ENCODE measurements at places on chromosomes 6 and 20. TPM values are rescaled to one million over a fixed set of nuclear protein-coding genes. Genes with fewer than 3 reads are reported as not detected.

GRCh38 chr6:39389484-39389767 lies 66.9 kb upstream of the KCNK16 start:
- H3K27ac ChIP-seq = no peak overlapping the region
- DNase-seq = no peak
- H3K27me3 ChIP-seq = no peaks in the 10 kb centered on the region
- no peak overlapping the region for H3K4me3 ChIP-seq
- no peaks in the 10 kb centered on the region for H3K36me3 ChIP-seq

DNA sequence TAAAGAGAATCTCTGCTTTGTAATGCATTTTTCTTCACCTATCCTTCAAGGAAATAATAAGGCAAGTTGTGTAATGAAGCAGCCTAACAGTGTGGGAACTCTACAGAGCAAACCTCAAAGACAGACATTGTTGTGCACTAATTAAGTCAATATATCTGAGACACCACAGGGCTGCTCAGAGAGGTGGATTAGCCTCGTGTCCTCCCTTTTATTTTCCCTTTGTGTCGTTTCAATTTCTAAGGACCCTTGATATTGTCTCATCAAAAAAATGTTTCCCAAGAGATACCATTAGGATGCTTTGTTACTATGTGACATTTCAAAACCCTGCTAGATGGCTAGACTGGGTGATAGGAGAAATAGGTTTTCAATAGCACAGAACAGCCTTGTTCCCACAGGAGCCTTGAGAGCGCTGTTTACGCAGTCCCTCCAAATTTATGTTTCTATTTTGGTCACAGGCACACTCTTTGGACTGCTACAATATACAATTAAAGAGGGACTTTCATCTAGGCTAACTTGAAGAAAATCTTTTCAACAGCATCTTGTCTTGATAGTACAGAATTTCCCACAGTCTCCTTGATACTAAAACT lies 23.1 kb downstream of the UBE3D start:
- no peaks in the 10 kb centered on the region for H3K27me3 ChIP-seq
- no peak overlapping the region for H3K27ac ChIP-seq
- no peaks in the 10 kb centered on the region for H3K4me1 ChIP-seq
- H3K36me3 ChIP-seq = no peaks in the 10 kb centered on the region

- H3K27me3 ChIP-seq = no peaks in the 10 kb centered on the region
- no peak overlapping the region for H3K27ac ChIP-seq
- no peak overlapping the region for H3K4me3 ChIP-seq
- no peak for DNase-seq
Observed at GRCh38 chr6:101582792-101583191, 189.3 kb downstream of the GRIK2 start.

- no peaks in the 10 kb centered on the region for H3K27me3 ChIP-seq
- no peak overlapping the region for H3K27ac ChIP-seq
- H3K4me3 ChIP-seq = no peak overlapping the region
- no peaks in the 10 kb centered on the region for H3K4me1 ChIP-seq
- DNase-seq = no peak
Observed at GRCh38 chr20:24782801-24783630, 166.1 kb upstream of the CST7 start.

- H3K27ac ChIP-seq = no peak overlapping the region
- no peaks in the 10 kb centered on the region for H3K27me3 ChIP-seq
- H3K4me1 ChIP-seq = no peaks in the 10 kb centered on the region
- no peaks in the 10 kb centered on the region for H3K36me3 ChIP-seq
Observed at GRCh38 chr20:53941680-53942471, 128.5 kb downstream of the BCAS1 start.

GRCh38 chr20:12698817-12699216 lies 310.0 kb upstream of the SPTLC3 start:
- H3K4me1 ChIP-seq = no peaks in the 10 kb centered on the region
- no peak overlapping the region for H3K27ac ChIP-seq

DNA sequence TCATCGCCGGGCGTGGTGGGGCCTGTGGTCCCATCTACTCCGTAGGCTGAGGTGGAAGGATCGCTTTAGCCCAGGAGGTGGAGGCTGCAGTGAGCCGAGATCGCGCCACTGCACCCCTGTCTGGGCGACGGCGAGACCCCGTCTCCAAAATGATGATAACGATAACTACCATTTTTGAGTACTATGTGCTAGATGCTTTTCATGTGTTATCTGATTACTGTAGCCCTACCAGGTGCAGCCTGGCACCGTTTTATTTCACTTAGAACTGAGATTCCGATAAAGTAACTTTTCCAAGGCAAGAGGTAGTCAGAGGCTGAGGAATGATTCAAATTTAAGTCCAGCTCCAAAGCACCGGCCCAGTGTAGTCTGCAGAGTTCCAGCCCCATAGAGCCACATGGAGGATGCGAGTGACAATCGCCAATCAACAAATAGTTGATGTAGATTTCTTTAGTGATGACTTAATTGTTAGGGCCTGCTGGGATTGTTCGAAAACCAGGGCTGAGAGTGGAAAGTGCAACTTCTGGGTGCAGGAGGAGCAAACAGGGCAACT lies 727 bp downstream of the ERMARD start:
- H3K36me3 ChIP-seq = no peaks in the 10 kb centered on the region
- DNase-seq = no peak
- H3K4me1 ChIP-seq = peaks cover 17% of the 10 kb centered on the region
- H3K27ac ChIP-seq = peak overlapping the region; percentile 92

- no peaks in the 10 kb centered on the region for H3K36me3 ChIP-seq
- H3K27me3 ChIP-seq = no peaks in the 10 kb centered on the region
- H3K4me3 ChIP-seq = no peak overlapping the region
- DNase-seq = no peak
- no peak overlapping the region for H3K27ac ChIP-seq
- H3K4me1 ChIP-seq = no peaks in the 10 kb centered on the region
Observed at GRCh38 chr6:134797400-134798113, 152.3 kb downstream of the ALDH8A1 start.

GRCh38 chr6:62999796-63000195 lies 211.5 kb upstream of the FKBP1C start:
- H3K4me3 ChIP-seq = no peak overlapping the region
- no peak overlapping the region for H3K27ac ChIP-seq
- H3K27me3 ChIP-seq = no peaks in the 10 kb centered on the region
- DNase-seq = no peak
- no peaks in the 10 kb centered on the region for H3K36me3 ChIP-seq

Gene ANGPT4
- polyA plus RNA-seq = not detected

Gene KIF3B
- polyA plus RNA-seq = 2.7 TPM

Gene ABRACL
- 183 TPM for polyA plus RNA-seq

Gene TTLL9
- polyA plus RNA-seq = not detected

Measured in naive thymus-derived CD4-positive, alpha-beta T cell (primary cell).